AG08395 (cell line): ENCODE measurements at places on chromosomes 7 and 10.

DNA sequence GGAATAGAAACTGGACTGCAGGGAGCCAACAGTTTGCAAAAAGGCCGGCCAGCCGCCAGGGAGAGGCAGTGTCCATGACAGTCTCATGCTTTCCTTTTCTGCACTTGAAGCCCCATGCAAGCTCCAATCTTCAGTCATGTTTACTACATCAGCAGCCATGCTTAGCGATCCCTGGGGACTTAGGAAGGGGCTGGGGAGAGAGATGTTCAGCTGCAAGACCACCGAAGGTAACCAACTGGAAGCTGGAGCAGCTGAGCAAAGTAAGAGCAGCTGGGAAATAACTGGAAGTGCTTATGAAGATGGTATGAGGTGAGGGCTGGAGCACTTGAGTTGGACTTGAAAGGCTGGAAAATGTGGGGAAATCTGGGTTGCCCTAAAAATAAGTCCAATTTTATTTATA is 37.0 kb downstream of the PRR15 start:
- DNase-seq, result no peak

DNA sequence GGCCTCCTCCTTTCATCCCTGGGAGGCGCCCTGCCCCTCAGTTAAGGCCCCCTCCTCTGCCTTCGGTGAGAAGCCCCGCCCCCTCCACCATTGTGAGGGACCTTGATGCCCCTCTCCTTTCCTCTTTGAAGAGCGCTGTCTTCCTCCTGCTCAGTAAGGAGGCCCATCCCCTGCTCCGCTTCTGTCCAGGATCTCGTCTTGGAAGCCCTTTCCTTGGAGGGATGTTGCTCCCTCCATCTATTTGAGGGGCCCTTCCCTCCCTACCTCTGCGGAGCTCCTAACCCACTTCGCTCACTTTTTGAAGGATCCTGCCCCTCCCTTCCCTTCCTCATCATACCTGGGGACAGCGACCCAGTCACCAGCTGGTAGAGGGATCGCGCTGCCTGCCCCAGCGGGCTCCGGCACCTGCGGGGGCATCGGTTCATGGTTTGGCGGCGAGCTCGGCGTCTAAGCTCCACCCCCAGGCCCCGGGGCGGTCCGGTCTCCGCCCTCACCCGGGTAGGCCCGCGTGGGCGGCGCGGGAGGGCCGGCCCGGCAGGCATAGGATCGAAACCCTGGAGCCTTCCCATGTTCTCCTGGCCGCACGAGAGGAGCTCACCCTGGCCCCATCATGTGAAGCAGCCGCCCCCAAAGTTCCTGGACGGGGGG is 4.1 kb downstream of the KCNIP2 start:
- DNase-seq, result peak; percentile 72

DNA sequence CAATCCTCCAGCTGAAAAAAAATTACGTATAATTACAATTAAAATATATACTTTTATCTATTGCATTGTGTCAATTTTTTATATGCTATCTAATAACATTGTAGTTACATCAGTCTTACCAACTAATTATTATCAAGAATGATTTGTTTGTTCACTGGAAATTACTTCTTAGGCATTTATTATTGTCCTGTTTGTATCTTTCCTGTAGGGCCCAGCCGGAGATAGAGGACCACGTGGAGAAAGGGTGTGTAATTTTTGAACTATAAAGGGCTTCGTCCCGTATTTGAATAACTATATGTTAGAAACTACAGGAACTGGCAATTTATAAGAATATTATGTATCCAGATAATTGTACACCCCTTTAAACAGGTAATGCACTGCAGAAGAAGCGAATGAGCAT is 4.1 kb downstream of the COL1A2 start:
- no peak for DNase-seq

- DNase-seq, result no peak
Measured at GRCh38 chr7:47381134-47381495, 200.8 kb downstream of the TNS3 start.

GRCh38 chr10:104483582-104483981 is 129.9 kb downstream of the CFAP58 start:
- no peak for DNase-seq

DNA sequence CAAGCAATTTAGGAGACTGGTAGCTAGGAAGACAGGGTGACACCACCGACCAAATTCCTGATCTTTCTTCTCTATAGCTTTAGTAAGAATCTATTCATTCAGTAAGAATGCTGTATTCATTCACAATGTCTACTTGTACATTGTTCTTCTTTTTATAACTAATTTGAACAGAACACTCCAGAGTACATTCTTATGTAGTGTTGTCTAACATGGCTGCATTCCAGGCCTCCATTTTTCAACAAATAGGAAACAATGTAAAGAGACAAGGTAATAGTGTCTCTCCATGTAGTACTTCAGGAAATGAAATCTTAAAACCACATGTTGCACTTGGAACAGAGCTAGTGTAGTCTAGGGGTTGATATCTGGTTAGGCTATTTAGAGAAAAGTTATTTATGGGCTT is 1.8 kb downstream of the VCL start:
- peak; percentile 4 for DNase-seq

- peak; percentile 1 for DNase-seq
Measured at GRCh38 chr10:103513380-103514060, 20.0 kb downstream of the NEURL1 start.

DNA sequence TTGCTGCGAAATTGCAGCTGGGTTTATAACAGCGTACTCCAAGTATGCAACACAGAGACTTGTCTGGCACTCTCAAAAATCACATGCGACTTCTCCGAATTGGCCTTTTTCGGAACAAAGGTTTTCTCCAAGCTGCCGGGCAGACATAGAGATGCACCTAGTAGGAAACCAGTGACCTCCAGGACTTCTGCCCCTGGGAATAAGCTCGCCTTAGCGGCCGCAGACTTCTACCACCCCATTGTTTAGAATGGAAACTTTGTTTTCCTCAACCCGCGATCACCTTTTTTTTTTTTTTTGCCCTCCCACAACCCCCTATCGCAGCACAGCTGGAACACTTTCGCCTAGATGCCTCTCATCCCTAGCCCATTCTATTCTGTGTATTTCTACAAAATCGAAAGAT is 4.9 kb upstream of the HOXA10 start:
- DNase-seq, result no peak

- DNase-seq, result no peak
Measured at GRCh38 chr7:44377681-44378421, 52.5 kb upstream of the CAMK2B start.

DNA sequence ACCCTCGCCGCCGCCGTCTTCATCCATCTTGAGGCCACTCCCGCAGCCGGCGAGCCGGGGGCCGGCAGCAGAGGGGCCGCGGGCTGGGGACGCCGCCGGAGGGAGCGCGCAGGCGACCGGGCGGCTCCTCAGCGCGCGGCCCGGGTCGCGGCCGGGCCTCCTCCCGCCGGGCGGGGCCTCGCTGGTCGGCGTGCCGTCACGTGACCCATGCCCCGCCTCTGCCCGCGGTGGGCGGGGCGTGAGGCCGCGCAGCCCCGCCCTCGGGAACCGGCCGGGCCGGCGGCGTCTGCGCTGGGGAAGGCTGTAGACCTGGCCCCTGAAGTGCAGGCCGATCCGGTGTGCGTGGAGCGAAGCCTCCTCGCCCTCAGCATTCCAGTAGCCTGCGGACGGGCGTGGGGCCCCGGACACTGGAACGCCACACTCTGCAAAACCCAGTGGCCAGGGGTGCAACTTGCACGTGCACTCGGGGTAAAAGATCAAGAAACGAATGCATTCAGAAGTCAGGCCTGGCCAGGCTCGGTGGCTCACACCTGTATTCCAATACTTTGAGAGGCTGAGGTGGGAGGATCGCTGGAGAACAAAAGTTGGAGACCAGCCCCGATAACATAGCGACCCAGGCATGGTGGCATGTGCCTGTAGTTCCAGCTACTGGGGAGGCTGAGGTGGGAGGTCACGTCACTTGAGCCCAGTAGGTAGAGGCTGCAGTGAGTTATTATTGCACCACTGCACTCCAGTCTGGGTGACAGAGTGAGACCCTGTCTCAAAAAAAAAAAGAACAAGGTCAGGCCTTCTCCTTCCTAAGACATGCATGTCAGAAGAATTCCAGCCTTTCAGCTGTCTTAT is at the start of gene CYTH3:
CYTH3 (minus strand) TSS at position 144 of the 843 bp plus-strand sequence; CDS start at position 27, 117 bp downstream.
- peak; percentile 97 for DNase-seq

DNA sequence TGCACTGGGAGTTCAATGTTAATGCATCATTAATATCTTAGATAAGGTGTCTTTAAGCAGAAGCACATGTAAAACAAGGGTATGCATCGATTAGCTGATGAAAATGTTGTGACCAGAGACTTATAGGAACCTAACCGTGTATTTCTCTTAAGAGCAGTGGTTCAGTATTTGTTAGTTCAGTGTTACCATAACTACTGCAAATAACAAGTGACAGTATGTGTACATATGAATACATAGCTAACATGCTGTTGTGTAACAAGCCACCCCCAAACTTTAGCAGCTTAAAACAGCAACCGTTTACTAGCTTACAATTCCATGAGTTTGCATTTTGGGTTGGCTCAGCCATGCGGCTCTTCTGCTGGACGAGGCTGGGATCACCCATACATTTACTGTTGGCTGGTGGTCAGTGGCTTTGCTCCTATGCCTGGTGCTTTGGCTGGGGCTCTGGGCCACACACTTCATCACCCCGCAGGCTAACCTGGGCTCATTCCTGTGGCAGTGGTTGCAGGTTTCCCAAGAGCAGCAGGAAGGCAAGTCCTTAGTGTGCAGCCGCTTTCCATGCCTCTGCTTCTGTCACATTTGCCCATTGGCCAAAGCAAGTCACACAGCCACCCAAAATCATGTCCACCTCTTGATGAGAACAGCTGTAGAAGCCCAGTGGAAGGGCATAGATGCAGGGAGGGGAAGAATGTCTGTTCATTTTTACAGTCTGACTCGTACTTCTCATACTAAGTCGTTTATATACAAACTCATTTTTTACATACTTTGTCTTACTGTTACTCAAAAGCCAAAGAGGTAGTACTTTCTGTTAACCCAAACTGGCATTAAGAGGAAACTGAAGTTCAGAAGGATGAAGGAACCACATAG is 103.3 kb upstream of the GATA3 start:
- DNase-seq, result peak; percentile 43

DNA sequence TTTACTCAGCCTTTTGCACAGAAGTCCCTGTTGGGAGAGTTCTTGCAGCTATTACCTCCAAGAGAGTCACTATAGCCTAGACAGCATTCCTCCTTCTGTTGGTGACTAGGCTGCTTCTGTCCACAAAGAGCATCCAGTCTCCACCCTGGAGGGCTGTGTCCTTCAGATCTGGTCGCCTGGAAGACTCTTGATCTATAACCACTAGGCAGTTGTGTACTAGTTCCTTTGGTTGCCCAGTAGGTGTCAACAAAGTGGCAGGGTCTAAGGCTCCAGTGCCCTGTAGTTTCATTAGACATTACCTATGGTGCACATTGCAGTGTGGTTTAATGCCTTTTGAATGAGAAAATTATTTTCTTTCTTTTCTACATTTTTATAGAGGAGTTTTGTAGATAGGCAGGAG is 11.3 kb upstream of the AKR1C2 start:
- peak; percentile 19 for DNase-seq

GRCh38 chr10:88185830-88186229 is 322.4 kb downstream of the PTEN start:
- DNase-seq, result no peak

DNA sequence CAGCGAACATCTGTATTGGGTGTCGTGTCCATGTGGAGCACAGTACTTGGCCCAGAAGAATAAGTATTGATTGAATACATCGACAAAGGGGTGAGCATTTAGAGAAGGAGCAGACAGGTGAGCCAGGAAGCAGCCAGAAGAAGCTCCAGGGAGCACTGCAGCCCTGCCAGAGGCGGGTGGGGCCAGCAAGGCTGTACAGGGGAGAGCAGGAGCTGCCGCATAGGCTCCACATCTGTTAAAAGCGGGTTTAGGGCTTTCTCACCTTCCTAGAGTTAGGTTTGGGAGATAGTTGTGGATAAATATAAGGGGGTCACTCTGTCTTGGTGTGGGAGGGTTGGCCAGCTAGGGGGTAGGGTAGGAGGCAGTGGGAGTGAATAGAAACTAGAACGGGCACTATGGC is 1.3 kb upstream of the CPA1 start:
- no peak for DNase-seq

- DNase-seq, result no peak
Measured at GRCh38 chr10:92356041-92356440, 65.1 kb downstream of the MARCHF5 start.
